ENCODE measurements at places on chromosomes 7 and 10. TPM values are rescaled to one million over a fixed set of nuclear protein-coding genes. Genes with fewer than 3 reads are reported as not detected.

STAG3 gene
- total RNA-seq = 1.7 TPM

GPAM gene
- 15.3 TPM for total RNA-seq

GRID2IP gene
- total RNA-seq = not detected

HPSE2 gene
- total RNA-seq = 2.4 TPM

OR2A12 gene
- total RNA-seq = not detected

PCGF5 gene
- total RNA-seq = 36.8 TPM

SKIDA1 gene
- under 0.01 TPM for total RNA-seq

DENND2A gene
- 23.4 TPM for total RNA-seq

HYAL4 gene
- not detected for total RNA-seq

CRTAC1 gene
- not detected for total RNA-seq

LRRD1 gene
- total RNA-seq = not detected

ACADSB gene
- 9.9 TPM for total RNA-seq

INA gene
- total RNA-seq = under 0.01 TPM

HERPUD2 gene
- total RNA-seq = 26.5 TPM

SPDYE8 gene
- total RNA-seq = not detected

PRF1 gene
- total RNA-seq = not detected

SAMD9L gene
- 38.7 TPM for total RNA-seq

ZP3 gene
- 1.3 TPM for total RNA-seq

DNAJB12 gene
- 34.6 TPM for total RNA-seq

SPDYE5 gene
- not detected for total RNA-seq

CNPY1 gene
- not detected for total RNA-seq

MMRN2 gene
- total RNA-seq = not detected

USP6NL gene
- 23.6 TPM for total RNA-seq

STEAP1 gene
- total RNA-seq = 14.8 TPM

CYCS gene
- total RNA-seq = 36.8 TPM

RBP4 gene
- not detected for total RNA-seq

LBX1 gene
- total RNA-seq = not detected

MEST gene
- total RNA-seq = 2.2 TPM

NANOS1 gene
- total RNA-seq = 6.2 TPM

OR9A2 gene
- 0.34 TPM for total RNA-seq

NRBF2 gene
- total RNA-seq = 24.7 TPM

PHKG1 gene
- 0.15 TPM for total RNA-seq

RBP3 gene
- not detected for total RNA-seq

ARID5B gene
- total RNA-seq = 43.0 TPM

LAMTOR4 gene
- 127 TPM for total RNA-seq

SNX10 gene
- 74.6 TPM for total RNA-seq

CABCOCO1 gene
- 0.33 TPM for total RNA-seq

AS3MT gene
- 9.6 TPM for total RNA-seq

NPFFR1 gene
- under 0.01 TPM for total RNA-seq

ABCB8 gene
- total RNA-seq = 46.2 TPM

ACHE gene
- total RNA-seq = not detected

GPR26 gene
- not detected for total RNA-seq

TMEM176B gene
- 0.15 TPM for total RNA-seq

UPK3B gene
- 0.15 TPM for total RNA-seq

BTBD16 gene
- not detected for total RNA-seq

CALY gene
- not detected for total RNA-seq

ATAD1 gene
- 101 TPM for total RNA-seq

GRM3 gene
- not detected for total RNA-seq

SLC26A5 gene
- total RNA-seq = not detected

LIPF gene
- not detected for total RNA-seq

TMEM229A gene
- total RNA-seq = not detected

NME8 gene
- not detected for total RNA-seq

CALHM2 gene
- total RNA-seq = 9.1 TPM

FBXO24 gene
- under 0.01 TPM for total RNA-seq

IFIT1B gene
- total RNA-seq = not detected

NPC1L1 gene
- under 0.01 TPM for total RNA-seq

ZC3HAV1L gene
- 18.6 TPM for total RNA-seq

GNG11 gene
- total RNA-seq = 36.2 TPM

JAKMIP3 gene
- total RNA-seq = 0.15 TPM
